ENCODE measurements at places on chromosomes 13 and 19.

DNA sequence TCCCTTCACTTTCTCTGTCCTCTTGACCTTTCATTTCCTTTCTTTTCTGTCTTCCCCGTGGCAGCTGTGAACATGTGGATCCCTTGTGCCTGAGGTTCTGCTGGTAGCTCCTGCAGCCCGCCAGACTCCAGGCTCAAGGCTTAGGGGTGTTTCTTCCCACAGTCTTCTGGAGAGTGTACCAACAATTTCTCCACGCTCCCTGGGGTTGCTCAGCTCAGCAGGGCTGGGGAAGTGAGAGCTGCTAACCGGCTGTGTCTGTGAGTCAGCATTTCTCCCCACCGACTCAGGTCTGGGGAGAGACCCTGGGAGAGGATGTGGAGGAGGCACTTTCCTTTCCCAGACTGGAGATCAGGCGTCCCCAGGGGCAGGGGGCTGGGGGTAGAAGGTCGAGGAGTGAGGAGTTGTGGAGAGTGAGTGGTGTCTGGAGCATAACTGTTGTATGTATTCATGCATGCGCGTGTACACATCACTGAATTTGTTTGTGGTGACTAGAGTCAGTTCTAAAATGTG lies 193.6 kb downstream of the KCNRG start:
- no peak for DNase-seq

DNA sequence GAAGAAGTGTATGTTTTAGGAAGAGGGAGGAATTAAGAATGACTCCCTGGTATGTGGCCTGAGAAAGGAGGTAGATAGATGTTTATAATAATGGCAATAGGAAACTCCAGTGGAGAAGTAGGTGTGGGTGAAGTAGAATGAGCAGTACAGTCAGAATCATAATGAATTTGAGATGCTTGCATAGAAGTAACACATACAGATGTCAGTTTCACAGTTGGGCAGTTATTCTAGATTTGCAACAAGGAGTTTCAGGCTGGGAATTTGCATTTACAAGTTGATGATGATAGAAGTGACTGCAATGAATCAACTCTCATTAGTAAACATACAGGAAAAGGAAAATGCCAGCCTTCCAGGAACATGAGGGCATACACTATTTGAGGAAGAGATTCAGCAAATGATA lies 149.0 kb downstream of the SLITRK1 start:
- DNase-seq, result no peak

- no peak for DNase-seq
Observed at GRCh38 chr19:41587101-41587837, 11.3 kb downstream of the CEACAM21 start.

DNA sequence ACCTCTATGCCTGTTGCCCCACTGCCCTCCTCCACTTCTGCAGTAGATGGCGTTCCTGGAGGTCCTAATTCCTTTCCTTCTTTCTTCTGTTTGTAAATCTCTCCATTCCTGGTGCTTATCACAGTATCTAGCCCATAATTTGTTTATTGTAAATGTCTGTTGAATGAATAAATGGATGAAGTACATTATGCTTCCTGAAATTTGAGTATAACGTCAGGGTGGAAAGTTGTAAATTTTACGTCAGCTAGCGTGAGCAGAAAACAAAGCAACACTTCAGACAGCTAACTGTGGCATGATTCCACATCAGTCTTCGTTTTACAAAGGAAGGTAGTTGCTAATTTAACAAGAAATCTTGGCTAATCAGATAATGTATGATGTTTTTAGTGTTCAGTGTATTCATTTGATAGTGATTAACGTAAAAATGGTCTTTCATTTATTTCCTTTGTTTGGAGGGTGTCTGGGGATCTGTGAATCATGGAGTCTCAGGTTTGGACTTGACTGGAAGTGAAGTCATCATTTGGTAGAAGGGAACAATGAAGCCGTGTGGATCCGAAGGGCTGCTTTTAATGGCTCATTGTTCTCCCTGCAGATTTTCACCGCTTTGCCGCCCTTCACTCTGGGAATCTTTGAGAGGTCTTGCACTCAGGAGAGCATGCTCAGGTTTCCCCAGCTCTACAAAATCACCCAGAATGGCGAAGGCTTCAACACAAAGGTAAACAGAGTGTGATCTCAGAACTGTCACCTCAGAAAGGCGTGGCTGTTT lies 215.1 kb downstream of the SHISA2 start:
- no peak for DNase-seq

DNA sequence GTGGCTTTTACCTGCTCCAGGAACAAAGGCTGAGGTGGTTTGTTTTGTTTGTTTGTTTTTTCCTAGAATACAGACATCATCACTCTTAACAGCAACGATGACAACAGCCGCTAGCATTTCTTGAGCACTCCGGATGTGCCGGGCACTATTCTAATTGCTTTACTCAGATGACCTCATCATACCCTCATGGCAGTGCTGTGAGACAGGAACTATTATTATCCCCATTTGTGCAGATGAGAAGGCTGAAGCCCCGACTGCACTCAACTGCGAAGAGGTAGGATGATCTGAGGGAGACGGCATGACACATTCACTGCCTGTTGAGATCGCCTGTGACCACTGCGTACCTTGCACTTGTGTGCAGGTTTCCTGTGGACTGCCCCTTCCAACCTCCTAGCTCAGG lies 66.5 kb downstream of the CCDC70 start:
- DNase-seq, result no peak

GRCh38 chr19:15456871-15457700 lies 7.3 kb downstream of the RASAL3 start:
- peak; percentile 28 for DNase-seq

DNA sequence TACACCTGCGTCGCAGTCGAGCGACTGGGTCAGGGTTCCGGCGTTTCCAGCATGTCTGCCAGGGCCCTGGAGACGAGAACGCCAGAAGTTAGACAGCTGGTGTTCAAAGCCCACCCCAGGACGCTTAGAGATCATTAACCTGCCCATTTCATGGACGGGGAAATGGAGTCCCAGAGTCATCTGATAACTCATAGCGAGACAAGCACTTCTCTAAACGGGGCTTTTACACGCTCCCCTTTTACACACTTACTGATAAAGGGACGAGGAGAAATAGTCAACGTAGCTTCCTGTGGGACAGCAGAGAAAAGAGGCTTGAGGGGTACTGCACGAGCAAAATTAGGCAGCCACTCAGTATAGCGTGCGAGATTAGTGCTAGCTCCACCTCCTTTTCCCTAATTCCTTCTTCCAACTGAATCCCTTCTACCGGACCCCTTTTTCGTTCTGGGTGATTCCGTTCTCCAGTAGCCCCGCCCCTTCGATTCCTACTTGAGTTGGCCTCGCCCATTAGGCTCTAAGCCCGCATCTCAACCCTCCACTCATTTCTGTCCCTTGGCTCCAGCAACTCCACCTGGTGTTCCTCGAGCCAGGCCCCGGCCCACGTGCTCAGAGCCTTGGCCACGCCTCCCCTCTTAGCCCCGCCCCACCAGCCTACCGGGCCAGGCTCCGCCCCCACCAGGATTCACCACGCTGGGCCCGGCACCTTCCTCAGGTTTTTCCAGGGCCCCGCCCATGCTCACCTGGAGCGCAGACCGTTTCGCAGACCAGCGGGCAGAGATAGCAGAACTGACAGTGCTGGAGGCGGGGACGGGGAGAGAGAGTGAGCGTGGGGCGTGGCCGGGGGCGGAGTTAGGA lies 3.7 kb downstream of the HRC start:
- DNase-seq, result peak; percentile 30

- DNase-seq, result peak; percentile 70
Observed at GRCh38 chr19:8487137-8487851, 15.1 kb downstream of the PRAM1 start.

GRCh38 chr13:111908981-111909380 lies 158.0 kb upstream of the SOX1 start:
- no peak for DNase-seq

DNA sequence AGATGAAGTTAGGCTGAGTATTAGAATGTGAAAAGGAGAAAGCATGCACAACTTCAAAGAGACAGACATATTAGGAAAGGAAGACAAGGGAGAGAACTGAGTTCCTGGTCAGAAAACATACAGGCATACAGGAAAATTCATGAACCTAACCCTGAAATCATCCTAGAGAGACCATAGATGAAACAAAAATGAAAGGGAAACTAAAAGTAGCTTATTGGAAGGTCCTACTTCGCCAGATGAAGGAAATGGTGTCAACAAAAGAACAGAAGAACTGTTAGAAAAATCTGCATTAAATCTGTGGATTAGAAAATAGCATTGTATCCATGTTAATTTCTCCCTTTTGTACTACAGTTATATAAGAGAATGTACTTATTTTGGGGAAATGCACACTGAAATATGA lies 169.0 kb upstream of the UFM1 start:
- no peak for DNase-seq

- DNase-seq, result no peak
Observed at GRCh38 chr13:23330356-23330755, 103.1 kb downstream of the SACS start.

DNA sequence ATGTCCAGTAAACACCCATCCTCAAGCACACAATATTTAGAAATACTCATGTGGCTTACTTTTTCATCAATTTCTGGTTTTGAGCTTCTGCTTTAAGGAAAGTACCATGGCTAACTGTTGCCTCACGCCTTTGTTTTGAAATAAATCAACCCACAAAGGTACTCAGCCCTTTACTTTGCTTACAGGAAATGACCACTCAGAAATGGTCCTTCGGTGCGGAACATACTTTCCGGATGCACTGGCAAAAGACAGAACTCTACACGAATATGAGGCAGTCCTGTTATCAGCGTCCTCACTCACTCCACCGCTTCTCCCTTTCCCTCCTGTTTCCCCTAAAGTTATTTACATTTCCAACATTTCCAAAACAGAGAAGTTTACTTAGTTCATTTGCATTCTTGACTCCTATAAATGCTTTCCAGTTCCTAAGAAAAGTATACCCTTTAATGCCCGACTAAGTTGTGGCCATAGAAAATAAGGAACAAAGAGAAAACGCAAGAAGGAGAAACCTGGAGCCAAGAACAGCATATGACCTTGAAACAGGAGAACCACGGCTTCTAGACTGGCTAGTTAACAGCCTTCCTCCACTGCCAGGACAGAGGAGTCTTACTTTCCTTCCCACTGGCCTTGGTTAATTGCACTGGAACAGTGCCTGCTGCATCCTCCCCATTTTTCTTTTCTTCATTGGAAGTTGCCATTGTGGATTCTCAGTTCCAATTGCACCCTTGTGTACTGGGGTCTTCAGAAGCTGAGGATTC lies 10.6 kb downstream of the FPR2 start:
- no peak for DNase-seq

- DNase-seq, result no peak
Observed at GRCh38 chr19:15293781-15294491, 38.4 kb downstream of the BRD4 start.

DNA sequence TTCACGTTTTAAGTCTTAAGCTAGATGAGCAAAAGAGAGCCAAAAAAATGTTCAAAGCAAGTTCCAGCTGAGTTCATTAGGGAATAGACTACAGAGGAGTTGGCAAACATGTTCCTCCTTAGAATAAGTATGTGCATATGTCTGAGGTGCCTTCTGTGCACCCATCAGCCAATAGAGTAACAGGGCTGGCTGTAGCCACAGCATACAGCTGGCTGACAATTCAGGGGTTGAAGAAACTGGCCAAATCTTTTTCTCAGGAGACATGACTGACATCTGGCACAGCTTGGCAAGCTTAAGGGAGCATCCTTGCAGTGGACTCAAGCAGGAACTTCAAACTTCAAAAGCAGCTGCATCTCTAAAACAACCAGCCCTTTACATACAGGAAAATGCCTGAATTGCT lies 414.8 kb upstream of the PCDH20 start:
- no peak for DNase-seq

- no peak for DNase-seq
Observed at GRCh38 chr19:9362905-9363304, at the start of gene ZNF177. Gene ZNF177 (plus strand): TSS chr19:9363013. CDS start chr19:9378312, 15,299 bp downstream.

DNA sequence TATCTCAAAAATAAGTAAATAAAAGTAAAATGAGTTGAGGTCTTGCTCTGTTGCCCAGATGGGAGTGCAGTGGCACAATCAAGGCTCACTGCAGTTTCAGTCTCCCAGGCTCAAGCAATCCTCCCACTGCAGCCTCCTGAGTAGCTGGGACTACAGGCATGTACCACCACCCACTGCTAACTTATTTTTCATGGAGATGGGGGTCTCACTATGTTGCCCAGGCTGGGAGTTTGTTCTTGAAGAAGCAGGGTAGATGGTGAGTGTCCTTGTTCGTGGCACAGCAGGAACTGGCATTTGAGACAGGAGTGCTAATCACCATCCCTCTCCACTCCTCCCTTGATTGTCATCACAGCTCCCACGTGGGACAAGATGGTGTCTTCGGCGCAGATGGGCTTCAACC lies 3.5 kb downstream of the NLRP2 start:
- no peak for DNase-seq

- no peak for DNase-seq
Observed at GRCh38 chr13:33933810-33934209, 115.9 kb downstream of the RFC3 start.

- no peak for DNase-seq
Observed at GRCh38 chr13:111065698-111066097, 49.4 kb upstream of the ARHGEF7 start.

GRCh38 chr19:34588249-34588648 lies 88.7 kb downstream of the SCGB2B2 start:
- no peak for DNase-seq

GRCh38 chr19:10269333-10270179 lies 1.4 kb upstream of the ICAM1 start:
- DNase-seq, result peak; percentile 92

GRCh38 chr19:35431145-35431807 lies 16.8 kb upstream of the FFAR2 start:
- DNase-seq, result no peak

DNA sequence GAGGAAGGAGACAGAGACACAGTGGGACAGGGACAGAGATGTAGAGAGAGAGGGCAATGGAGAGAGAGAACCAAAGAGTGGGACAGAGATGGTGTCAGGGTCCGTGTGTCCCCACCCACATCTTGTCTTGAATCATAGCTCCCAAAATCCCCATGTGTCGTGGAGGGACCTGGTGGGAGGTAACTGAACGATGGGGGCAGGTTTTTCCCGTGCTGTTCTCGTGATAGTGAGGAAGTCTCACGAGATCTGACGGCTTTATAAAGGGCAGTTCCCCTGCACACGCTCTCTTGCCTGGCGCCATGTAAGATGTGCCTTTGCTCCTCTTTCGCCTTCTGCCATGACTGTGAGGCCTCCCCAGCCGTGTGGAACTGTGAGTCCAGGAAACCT lies 7.5 kb upstream of the PLA2G4C start:
- no peak for DNase-seq

GRCh38 chr13:34822650-34823049 lies 119.4 kb upstream of the NBEA start:
- DNase-seq, result no peak

- no peak for DNase-seq
Observed at GRCh38 chr13:36046672-36047071, 84.5 kb downstream of the DCLK1 start.

DNA sequence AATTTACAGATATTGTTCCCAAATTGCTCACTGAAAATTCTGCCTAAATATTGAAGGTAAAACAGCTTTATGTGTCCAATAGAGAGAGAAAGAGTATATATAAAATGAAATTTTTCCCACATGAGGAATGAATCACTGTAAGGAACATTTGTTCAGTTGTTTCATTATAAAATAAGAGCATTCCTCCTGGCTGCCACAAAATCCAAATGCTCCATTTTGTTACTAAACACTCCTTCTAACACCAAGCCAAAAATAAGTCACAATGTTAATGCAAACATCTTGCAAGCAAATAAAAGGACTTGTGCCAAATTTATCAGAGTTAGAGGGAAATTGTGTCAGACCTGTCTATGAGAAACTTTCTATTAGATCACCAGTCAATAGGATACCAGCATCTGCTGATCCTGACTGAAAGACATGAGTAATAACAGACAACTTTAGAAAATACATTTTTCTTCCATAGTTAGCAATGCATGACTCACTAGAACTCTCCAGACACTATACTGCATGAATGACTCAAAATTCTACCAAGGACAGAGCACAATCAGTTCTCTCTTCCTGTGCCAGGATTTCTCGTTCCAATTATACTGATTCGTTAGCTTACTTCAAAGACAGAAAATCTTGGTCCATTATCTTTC lies 83.5 kb upstream of the FNDC3A start:
- DNase-seq, result peak; percentile 90
